ENCODE measurements at places on chromosomes 11 and 22.

GRCh38 chr22:39546889-39547586 lies 14.5 kb upstream of the RPS19BP1 start:
- no peak for DNase-seq

DNA sequence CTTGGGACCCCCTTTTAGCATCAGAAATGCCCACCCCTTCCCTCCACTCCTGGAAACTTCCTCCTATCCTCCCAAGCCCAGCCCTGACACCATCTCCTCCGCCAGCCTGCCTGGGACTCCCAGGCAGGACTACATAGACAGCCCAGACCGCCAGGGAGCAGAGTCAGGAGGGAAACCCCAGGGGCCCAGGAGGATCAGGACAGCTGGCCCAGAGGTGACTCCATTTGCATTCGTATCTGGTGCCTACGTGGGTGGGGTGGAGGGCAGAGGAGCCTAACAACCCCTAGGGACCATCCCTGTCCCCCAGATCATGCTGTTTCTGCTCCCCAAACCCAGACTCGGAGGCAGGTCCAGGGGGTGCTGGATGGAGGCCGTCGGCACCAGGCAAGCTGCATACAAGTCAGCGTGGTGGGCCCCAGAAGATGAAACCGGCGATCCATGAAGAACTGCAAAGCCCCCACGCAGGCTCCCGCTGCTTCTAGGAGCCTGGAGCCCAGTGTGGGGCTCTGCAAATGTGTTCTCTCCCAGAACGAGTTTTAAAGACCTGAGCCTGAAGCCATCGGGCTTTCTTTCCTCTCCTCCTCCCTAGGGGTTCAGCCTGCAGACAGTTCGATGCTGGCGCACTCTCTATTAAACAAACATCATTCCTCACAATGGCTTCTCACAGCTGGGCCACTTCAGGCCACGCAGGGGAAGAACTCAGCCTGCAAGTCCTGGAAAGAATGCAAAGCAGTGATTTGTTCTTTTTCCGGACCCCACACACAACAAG lies 1506.8 kb downstream of the BRD1 start:
- DNase-seq: no peak

GRCh38 chr11:15970506-15971214 lies 385.7 kb downstream of the SOX6 start:
- DNase-seq: no peak

GRCh38 chr11:57974848-57975601 lies 48.7 kb upstream of the OR9Q1 start:
- DNase-seq: no peak

DNA sequence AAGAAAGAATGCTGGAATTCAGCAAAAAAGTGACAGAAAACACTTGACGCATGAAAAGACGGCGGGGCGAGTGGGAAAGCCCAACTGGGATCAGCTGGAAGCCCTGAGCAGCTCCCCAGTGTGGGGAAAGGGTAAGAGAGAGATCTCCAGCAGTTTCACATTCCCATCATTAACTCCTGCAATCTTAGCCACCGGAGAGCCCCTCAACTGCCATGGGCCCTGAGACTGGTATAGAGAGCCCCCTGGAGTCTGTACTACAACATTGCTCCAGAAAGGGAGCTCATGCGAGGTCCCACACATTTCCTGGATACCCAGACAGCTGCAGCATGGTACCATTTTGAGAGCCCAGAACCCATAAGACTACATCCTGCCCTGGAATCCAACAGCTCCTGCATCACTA lies 31.1 kb downstream of the MRGPRX4 start:
- no peak for DNase-seq

DNA sequence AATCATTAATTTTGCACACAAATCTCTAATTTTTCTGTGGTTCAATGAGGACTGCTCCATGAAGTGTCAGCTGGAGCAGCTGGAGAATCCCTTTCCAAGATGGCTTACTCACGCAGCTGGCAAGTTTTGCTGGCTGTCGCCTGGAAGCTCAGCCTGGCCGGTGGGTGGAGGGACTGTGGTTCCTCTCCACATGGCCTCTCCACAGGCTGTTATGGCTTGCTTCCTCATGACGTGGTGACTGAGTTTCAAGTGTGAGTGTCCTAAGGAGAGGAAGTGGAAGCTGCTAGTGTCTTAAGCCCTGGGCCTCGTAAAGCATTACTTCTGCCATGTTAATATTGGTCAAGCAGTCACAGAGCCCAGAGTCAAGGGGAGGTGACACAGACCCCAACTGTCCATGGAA lies 14.0 kb upstream of the NRIP3 start:
- DNase-seq: no peak

- no peak for DNase-seq
These were observed 1.0 kb downstream of the SUN2 start for GRCh38 chr22:38754751-38755154.

- no peak for DNase-seq
These were observed 11.8 kb upstream of the MIF start for GRCh38 chr22:23882370-23882769.

DNA sequence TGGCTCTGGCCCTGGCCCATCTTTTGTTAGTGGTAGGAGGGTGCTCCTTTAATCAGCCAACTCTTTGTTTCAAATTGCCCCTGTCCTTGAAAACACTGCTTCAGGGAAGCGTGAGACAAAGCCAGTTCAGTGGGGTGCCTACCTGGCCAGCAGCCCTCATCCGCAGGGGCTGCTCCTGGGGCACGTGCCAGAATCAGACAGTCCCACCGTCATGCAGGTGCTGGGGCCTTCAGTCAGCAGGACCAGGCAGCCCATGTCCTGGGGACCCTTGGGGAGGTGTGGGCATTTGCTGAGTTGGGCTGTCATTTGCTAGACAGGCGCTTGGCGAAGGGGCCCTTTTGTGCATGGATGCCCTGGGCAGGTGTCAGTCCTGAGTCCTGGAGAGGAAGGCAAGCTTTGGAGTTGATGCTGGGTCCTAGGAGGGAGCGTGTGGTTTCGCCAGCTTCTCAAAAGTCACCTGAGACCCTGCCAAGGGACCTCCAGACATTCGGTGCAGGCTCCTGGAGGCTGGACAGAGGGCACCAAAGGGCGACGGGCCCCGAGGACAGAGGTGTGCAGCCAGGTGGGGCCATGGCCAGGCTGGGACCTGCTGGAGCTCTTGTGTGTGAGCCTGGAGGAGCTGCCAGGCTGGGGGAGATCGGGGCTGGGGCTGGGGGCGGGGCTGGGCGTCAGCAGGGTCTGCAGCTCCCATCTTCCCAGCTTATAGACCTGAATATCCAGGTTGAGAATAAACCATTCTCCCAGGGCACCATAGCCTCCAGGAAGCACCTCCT lies 15.0 kb upstream of the RTN4R start:
- no peak for DNase-seq

DNA sequence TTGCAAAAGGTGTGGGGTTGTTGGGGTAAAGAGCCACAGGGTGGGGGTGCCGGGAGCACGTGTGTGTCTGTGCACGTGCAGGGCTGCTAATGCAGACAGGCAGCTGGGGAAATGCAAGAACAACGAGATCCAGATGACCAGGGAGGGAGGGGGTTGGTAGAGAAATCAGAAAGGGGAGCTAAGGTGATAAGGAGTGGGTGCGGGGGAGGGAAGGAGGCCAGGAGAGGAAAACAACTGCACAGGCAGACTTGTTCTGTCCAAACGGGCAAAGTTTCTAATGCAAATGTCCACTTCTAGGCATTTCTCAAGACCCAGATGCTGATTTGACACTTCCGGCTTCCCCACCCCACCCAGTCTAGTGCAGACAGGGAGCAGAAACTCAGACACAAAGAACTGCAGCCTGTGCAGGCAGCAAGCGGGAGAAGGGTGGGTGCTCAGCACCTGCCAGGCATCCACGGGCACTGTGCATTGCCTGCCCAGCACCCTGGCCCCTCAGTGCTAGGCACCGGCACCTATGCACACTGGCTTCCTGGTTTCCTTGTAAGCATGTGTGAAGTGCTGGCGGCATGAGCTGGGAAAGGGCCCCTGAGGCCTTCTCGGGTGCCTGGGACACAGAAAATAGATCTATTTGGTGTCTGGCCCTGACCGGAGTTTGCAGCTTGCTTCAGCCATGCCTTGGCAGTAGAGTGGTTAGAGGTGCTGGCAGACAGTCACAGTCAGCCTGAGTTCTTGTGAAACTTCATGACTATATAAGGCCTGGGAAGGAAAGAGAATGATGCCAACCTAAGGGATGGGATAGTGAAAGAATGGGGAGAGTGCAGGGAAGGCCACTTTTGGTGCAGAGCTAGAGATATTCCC lies 220.1 kb upstream of the SORL1-AS1 start:
- DNase-seq: no peak

GRCh38 chr11:11995601-11996000 lies 12.8 kb downstream of the DKK3 start:
- no peak for DNase-seq

- DNase-seq: no peak
These were observed 165.1 kb downstream of the DBX1 start for GRCh38 chr11:19995145-19995544.

- DNase-seq: no peak
These were observed 2.4 kb downstream of the MAPK1 start for GRCh38 chr22:21865041-21865440.

GRCh38 chr22:40411506-40411861 lies 41.1 kb downstream of the SGSM3 start:
- DNase-seq: no peak

DNA sequence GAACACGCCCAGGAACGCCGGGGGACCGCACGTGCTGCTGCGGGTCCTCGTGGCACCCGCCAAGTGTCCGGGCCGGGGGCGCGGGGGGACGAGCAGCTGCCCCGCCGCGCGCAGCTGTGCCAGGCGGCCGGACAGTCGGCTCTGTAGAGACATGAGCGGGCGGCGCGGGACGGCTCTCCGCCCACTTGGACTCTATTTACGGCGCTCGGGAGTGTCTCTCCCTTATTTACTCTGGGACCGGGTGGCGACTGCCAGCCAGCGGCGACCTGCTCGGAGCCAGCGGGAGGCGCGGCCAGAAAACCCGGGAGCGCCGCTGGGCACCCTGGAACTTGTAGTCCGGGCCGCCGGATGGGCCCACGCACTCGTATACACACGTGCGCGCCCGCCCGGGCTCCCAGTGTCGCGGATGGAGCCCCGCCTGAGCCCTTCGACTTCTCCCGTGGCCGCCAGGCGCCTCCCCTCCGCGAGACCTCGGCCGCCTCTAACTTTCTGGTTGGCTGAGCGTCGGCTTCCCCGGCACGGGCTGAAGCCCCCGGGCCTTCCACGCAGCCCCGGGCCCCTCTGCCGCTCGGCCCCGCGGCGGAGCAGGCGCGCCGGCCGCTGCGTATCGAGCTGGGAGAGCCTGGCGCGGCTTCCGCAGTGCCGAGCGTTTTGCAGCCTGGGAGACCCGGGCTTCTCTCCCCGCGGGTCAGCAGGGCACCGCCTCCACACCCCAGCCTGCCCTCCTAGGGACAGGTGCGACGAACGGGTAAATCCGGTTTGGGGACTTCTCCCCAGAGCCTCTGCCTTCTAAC lies at the start of gene MACROD1:
MACROD1 (minus strand) TSS at position 272 of the 794 bp plus-strand sequence; CDS start at position 153, 119 bp downstream.
- DNase-seq: peak; percentile 37

- DNase-seq: no peak
These were observed 10.6 kb downstream of the RAB36 start for GRCh38 chr22:23155831-23156230.

DNA sequence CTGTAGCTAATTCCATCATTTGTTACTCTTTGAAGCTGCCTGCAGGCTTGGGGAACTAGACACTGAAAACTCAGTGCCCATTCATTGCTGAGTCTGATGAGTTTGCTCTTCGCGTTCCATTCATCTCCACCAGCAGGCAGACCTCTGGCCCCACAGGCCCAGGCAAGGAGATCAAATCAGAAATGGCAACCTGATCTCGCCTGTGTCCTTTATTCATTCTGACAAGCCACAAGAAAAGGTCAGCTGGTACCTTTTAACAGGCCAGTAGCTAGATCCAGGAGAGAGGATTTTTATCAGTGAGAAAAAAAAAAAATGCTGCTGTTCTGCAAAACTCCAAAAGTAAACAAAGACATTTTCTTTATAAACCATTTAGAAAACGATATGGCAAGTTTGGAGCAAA lies 742.5 kb downstream of the ETS1 start:
- DNase-seq: no peak

- no peak for DNase-seq
These were observed 17.9 kb upstream of the SESN3 start for GRCh38 chr11:95248666-95249467.

DNA sequence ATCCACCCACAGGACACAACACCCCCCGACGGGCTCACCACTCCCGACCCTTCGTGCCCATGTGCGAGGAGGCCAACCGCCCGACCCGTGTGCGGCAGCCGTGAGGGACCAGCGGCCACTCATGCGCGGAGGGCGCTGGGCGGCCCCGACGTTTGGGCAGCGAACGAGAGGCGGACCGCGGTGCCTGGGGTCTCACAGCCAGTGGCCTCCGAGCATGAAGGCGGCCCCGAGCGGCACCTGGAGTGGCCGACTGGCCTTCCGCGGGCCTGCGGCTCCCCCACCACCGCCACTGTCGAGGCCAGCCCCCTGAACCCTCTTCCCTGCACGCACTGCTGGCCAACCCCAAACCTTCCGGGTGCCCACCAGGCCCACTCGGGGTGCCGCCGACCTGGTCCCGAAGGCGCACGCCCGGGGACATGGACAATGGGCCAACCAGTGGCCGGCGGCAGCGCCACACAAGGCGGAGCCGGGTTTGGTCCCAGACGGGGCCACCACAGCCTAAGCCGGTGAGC lies 4274.9 kb upstream of the OR11H1 start:
- no peak for DNase-seq

- no peak for DNase-seq
These were observed 30.6 kb upstream of the YAP1 start for GRCh38 chr11:102079625-102080024.

- DNase-seq: peak; percentile 29
These were observed 29.8 kb downstream of the SREBF2 start for GRCh38 chr22:41862530-41863266.

GRCh38 chr11:27350511-27350910 lies 12.5 kb downstream of the CCDC34 start:
- DNase-seq: no peak

DNA sequence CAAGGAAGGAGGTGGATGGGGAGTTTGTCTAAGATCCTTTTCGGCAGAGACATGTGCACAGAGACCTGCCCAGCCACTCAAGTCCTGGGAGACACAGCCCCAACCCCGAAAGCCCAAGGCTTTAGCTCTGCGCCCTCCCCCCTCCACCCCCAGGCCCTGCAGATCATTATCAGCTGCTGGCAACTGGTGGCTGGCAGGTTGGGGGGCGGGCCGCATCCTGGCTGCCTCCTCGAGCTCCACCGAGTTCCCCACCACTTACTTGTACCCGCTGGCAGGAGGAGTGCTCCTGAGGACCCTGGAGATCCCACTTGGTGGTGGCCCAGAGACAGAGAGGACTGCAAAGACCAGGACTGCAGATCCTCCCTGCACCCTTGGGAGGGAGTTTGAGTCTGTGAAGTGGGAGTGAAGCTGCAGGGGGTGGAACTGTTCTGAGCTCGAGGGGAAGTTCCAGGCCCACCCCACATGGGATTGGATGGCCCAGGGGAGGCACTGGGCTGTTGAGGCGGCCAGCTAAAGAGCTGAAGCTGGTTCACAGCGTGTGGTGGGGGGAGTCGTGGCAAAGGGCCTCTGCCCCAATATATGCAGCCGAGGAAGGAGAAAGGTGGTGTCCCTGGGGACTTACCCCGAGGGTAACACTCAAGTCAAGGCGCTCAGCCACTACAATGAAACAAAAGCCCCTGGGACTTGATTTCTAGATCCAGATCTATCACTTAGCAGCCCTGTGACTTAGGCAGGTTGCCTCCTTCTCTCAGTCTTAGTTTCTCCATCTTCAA lies 19.9 kb upstream of the CCDC86 start:
- no peak for DNase-seq

- no peak for DNase-seq
These were observed 61.3 kb downstream of the MYH9 start for GRCh38 chr22:36326178-36327161.
